Stimulated activated CD4-positive, alpha-beta T cell treated with anti-CD3 and anti-CD28 coated beads, Interleukin-12 subunit alpha, Interleukin-12 subunit beta, amount 100 ng/mL, for 24 hours (primary cell): ENCODE measurements at places on chromosomes 6 and 20.

DNA sequence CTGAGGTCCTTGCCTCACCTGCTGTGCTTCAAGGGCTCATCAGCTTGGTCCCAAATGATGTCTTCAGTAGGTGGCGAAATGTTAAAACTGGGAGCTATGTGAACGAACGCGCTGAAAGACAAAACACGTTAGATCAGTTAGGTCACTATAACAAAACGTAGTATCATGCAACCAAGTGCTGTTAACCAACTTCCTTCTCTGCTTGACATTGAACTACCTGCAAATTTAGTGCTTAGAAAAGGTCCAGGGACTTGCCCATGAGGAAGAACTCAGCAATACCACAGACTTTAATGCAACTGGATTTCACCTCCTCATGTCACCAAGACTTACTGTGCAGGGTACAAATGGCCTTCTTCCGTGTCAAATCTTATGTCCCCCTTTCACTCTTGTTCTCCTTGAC, 24.8 kb downstream of the BACH2 start:
- DNase-seq = no peak

- no peak for DNase-seq
Observed at GRCh38 chr6:10526156-10526555, 5.0 kb downstream of the GCNT2 start.

GRCh38 chr6:122798099-122798641, 9.1 kb downstream of the SMPDL3A start:
- DNase-seq = no peak

DNA sequence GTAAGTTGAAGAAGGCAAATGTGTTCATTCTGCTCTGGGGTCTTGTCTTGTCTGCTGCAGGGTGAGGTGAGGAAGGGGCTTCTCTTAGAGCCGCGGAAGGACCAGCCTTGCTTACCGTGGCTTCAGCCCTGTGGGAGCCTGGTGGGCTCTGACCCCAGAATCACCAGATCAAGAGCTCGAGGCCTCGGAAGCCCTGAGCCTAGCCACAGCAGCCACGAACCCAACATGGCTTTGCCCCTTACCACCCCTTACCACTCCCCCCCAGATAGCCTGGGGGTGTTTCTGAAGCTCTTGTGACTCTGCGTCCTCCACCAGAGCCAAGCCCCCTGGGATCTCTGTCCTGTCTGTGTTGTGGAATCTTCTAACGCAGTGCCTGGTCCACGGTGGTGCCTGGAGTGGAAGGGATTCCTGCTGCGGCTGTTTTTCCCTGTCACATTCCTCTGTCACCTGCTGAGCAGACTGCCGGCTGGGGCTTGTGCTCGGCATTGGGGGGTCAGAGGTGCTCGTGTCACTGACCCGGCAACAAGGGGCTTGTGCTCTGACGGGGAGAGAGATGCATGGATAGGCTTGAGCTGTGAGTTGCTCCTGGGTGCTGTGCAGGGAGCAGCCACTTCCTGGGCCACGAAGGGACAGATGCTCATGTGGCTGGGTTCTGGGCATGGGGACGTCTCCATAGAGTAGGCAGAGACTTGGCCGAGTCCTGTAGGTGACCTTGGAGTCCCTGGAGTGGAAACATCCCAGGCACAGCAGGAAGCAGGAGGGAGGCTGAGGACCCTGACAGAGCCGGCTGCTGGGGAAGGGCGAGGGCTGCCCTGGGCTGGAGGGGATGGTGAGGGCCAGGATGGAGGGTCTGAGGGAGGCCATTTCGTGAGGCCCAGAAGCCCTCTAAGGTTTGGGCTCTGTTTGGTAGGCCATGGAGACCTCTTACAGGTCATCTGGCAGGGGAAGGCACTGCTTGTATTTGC, 316.0 kb downstream of the QKI start:
- DNase-seq = no peak

DNA sequence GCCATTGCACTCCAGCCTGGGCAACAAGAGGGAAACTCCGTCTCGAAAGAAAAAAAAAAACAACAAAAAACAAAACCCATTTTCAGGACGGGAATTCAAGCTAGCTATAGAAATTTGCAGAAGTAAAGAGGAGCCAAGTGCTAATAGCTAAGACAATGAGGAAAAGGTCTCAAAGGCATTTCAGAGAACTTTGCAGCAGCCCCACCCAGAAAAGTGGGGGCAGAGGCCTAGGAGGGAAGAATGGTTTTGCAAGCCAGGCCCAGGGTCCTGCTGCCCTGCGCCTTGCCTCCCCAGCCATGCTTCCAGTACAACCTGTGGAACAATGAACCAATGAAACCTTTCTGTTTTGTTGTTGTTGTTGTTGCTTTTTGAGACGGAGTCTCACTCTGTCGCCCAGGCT, 38.3 kb upstream of the SAMHD1 start:
- DNase-seq = no peak
